ENCODE measurements at places on chromosomes 2 and 18.

DNA sequence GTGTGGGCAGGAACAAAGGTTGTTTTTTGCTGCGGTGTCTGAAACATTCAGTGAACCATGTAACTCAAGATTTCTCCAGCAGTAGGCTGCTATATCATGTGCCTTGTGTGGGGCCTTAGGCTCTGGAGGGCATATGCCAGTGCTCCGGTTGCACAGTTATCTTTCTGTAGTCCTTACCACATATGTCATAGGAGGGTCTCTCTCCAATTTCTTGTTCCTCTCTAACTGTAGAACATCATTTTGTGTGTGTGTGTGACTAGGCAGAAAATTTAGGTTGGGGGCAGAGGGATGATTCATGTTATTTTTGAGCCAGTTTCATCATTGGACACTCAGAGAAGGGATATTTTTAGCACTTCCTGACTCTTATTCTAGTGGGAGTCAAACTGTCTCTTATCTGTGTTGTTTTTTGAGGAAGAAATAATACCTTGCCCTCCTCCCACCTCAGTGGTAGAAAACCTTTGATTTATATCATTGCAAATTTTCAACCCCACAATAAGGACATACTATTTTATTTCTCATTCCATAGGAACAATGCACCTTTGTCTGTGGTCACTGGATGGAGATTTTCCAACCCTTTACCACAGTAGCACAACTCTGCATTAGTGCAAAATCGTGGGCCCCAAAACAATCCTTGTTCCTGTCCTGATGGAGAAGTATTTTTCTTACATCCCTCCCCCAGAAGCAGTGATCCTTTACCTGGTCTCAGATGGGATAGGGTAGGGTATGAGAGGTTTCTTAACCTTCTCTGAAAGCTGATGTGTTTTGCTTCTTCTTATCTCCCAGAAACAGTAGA lies 113.9 kb downstream of the CCDC74A start:
- no peak overlapping the region for H3K4me3 ChIP-seq
- no peak for DNase-seq
- no peaks in the 10 kb centered on the region for H3K4me1 ChIP-seq

GRCh38 chr2:239312741-239313667 lies 87.8 kb downstream of the HDAC4 start:
- peaks cover 58% of the 10 kb centered on the region for H3K4me1 ChIP-seq
- H3K27ac ChIP-seq = peak overlapping the region; percentile 97
- peak; percentile 79 for DNase-seq

DNA sequence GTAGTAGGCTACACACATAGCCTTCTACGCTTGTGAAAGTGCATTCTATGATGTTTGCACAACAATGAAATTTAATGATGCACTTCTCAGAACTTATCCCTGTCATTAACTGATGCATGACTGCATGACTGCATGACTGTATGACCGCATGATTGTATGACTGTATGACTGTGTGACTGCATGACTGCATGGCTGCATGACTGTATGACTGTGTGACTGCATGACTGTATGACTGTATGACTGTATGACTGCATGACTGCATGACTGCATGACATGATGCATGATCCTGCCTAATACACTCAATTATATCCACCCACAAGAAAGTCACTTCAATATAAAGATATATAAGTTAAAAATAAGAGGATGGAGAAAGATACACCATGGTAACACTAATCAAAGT lies 365.4 kb upstream of the FSIP2 start:
- no peaks in the 10 kb centered on the region for H3K27me3 ChIP-seq
- no peaks in the 10 kb centered on the region for H3K36me3 ChIP-seq
- H3K4me3 ChIP-seq = no peak overlapping the region
- no peak for DNase-seq
- no peaks in the 10 kb centered on the region for H3K4me1 ChIP-seq

DNA sequence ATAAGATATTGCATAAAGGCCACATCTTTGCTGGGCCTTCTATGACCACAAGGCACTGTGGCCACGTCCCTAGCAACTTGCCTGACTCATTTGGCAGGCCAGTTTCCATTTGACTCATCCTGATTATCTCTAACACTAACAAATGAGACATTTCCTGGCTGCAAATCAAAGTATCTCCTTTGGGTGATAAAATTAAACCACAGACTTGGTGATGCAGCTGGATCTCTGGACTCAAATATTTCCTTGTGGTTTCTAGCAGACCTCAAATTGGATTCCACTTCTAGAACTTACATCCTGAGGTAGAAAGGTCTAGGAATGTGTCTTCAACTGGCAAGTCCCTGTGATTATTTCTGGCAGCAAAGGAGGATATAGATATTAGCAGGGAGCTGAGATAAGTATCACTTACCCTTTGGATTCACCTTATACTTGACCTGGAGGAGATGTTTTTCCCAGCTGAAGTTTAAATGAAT lies 167.9 kb upstream of the NXPH2 start:
- no peaks in the 10 kb centered on the region for H3K27me3 ChIP-seq
- no peak for DNase-seq
- no peaks in the 10 kb centered on the region for H3K4me1 ChIP-seq
- H3K36me3 ChIP-seq = no peaks in the 10 kb centered on the region
- no peak overlapping the region for H3K4me3 ChIP-seq
- H3K27ac ChIP-seq = no peak overlapping the region

DNA sequence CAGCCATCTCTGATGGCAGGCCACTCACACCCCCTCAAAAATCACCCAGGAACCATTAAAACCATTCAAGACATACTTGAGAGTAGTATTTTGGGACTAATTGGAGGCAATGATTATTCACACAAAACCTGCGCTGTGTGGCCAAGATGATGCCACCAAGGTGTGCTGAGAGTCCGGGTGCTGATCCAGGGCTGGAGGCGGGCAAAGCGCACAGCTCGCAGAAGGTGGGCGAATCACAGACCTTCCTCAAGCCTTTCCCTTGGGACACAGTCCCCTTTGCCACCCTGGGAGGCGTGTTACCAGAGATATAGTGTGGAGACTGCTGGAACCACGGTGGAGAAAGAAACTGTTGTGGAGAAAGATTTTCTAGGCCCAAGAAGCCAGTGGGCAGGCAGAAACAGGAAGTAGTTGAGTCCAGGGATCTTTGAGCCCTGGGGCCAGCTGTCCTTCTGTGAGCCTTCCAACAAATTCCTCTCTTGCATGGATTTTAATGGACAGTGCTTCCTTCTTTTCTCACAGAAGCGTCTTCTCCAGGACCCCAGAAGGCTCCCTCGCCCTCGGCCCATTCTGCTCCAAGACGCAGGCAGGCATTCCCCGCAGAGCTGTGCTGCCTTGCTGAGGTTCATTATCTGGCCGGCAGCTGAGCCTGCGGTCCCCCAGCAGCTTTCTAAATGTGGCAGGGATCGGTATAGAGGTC lies 8.0 kb downstream of the COPS9 start:
- H3K4me1 ChIP-seq = peaks cover 13% of the 10 kb centered on the region
- peaks cover 7% of the 10 kb centered on the region for H3K36me3 ChIP-seq
- DNase-seq = peak; percentile 7
- peak overlapping the region; percentile 82 for H3K27ac ChIP-seq
